ENCODE measurements at places on chromosomes 7 and 10.

DNA sequence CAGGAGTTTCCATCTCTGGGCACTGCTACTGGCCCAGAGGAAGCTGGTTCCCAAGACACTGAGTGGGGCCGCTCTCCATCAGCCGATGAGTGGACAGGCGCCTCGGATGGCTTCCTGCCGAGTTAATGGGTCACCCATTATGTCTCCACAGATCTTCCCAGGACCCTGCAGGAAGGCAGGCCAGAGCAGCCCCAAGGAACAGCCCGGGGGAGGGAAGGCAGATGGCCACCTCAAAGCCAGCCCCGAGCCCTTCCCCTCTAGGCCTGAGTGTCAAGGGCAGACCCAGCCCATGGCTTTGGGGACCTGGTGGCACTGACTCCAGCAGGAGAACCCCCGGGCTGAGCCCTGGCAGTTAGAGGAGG, 3.4 kb upstream of the LFNG start:
- DNase-seq = no peak

DNA sequence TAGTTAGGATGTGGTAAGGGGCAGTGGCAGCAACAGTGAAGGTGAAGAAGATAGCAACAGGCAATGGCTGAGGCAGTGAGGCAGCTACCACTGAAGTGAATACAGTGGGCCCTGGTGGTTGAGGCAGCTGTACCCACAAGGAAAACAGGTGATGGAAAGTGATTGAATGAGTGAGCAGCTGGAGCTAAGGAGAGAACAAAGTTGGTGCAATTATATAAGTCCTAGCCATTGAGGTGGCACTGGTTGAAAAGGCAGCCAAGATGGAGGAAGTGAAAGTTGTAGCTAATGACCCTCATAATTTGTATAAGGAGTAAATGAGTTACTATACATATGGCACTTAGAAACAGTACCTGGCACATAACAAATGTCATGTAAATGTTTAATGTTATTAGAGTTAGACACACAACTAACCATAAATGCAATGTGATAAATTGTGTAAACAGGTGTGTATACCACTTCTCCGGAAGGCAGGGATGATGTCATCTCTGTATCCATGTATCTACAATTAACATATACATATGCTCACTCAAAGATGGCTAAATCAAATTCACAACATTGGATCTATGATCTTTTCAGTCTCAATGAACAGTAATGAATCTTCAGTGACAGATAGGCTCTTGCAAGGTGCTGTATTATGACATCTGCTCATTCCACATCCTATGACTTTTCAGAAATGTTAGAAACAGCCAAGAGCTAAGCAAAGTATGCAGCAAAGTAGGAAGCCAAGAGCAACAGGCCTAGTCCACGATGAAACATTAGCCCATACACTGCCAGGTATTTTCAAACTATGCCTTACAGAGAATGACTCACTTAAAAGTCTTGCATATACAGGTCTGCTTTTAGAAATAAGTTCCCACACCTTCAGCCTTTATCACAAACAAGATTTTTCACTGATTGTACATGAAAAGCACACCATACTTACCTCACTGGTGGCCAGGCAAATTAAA, 10.7 kb downstream of the XPNPEP1 start:
- no peak for DNase-seq

DNA sequence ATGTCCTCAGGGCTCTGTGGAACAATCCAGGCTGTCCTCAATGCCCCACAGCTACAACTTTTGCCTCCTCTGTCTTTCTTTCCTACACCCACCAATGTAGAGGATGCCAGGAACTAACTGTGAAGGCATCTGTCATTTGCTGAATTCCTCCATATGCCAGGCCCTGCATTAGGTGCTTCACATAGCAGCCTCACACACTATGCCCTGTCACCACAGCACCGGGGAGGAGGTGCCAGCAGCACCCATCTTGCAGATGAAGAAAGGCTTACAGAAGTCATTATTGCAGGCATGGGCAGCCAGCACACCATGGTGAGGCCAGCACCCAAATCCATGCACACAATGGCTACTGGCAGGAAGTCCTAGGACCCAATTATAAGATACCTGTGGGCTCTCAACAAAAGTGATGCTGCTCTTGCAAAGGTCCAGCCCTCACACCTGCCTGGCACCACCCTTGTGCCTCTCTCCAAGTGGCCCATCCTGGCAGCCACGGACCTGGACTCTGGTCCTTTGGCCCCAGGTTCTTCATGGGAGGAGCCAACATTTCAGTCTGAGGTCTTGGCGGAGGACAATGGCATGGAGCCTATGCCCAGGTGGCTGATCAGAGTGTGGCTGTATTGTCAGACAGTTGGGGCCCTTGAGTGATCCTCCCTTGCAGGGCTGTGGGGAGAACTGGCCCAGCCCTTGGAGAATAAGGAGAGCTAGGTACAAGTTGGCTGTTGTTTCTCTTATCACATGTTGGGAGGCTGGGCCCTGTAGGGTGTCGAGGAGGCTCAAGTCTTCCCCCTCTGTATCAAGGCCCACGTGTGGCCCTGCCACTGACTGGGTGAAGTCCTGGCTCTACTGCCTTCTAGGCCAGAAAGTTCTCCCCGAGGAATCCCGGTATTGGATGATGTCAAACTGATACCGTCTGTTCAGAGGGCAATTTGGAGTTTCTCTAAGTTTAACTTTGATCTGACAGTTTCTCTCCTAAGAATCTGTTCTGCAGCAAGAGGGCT, 14.4 kb upstream of the MYL7 start:
- no peak for DNase-seq

DNA sequence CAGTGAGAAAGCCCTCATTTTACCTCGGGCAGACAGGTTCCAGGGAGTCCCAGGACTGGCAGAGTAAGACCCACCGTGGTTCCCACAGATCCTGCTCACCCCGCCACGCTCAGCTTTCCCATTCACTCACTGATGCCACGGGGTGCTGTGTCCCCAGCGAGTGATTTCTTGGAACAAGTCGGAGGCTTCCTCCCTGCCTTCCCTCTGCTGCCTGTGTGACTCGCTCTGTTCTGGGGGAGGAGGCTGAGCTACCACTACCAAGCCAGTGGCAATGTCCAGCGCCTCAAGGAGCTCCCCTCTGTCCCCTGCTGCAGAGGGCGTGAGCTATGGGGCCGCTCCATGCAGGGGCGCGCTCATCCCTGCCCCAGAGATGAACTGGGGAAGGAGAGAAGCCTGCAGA, 12.6 kb downstream of the IL15RA start:
- no peak for DNase-seq

DNA sequence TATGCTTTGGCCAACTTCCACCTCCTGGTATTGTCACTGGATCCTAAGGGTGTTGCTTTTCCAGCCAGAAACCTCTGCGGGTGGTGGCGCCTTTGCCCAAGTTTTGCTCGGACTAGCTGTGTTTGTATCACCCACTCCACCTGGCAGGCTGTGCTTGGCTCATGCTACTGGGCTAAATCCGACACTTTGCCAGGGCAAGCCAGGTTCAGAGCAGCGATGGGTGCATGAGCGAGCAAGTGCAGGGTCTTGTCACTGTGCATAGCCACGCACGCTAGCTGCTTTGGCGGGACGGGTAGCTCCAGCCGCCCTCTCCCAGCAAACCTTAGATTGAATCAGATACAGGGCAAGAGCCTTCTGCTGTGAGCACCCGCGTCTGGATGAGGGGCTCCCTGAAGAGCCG, 737.5 kb downstream of the PCDH15 start:
- DNase-seq = no peak

- no peak for DNase-seq
These were observed 465.0 kb upstream of the KLF6 start for GRCh38 chr10:4249841-4250586.

DNA sequence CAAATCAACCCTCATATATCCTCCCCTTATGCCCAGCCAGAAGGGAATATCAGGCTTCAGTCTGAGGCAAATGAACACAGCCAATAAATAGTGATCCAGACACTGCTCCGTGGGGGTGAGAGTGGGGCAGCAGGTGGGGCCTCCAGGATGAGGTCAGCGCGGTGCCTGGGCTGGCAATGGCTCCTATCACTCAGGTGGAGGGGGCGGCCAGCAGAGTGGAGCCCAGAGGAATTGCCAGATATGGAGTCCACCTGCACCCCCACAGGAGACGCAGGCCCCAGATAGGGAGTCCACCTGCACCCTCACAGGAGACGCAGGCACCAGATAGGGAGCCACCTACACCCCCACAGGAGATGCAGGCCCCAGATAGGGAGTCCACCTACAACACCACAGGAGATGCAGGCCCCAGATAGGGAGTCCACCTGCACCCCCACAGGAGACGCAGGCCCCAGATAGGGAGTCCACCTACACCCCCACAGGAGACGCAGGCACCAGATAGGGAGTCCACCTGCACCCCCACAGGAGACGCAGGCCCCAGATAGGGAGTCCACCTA, 78.0 kb upstream of the PPP2R2D start:
- DNase-seq = no peak

DNA sequence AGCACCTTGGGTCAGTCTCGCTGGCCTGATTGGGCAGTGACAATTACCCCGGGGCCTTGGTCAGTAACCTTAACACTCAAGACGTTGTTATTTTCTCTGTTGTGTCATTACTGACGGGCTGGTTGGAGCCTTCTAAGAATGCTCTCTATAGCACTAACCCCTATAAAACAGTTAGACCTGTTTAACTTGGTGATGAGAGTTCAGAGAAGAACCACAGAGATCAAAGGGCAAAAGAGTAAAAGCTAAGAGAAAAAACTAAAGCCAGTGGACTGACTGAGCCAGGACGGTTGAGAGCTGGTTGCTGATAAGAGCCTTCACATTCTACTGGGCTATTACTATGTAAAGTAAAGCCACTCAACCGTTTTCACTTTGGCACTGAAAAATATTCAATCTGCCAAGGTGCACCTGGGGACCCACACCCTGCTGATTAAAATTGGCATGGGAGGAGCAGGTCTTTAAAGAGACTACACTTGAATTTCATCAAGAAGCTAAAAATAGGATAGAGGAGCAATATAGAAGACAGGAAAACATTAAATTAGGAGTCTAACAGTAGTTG, 13.6 kb upstream of the ITGB1 start:
- no peak for DNase-seq

- no peak for DNase-seq
These were observed 11.5 kb downstream of the EGFR start for GRCh38 chr7:55030314-55030713.

DNA sequence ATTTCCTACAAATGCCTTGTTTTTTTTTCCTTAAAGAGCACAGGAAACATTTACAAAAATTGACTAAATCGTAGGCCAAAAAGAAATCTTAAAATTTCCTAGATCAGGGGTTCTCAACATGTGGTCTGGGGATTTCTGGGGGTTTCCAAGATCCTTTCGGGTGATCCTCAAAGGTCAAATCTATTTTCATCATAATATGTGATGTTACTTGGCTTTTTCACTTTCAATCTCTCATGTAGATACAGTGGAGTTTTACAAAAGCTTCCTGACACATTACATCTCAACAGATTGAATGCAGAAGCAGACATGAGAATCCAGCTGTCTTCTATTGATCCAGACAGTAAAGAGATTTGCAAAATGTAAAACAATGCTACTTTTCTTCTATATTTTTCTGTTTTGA, 497.3 kb downstream of the INHBA start:
- DNase-seq = no peak

- DNase-seq = no peak
These were observed 17.7 kb downstream of the GATA3 start for GRCh38 chr10:8072211-8072610.

GRCh38 chr7:83586281-83586680, 62.7 kb downstream of the SEMA3E start:
- DNase-seq = no peak

GRCh38 chr10:104232613-104233102, 494 bp upstream of the CFAP43 start:
- no peak for DNase-seq

DNA sequence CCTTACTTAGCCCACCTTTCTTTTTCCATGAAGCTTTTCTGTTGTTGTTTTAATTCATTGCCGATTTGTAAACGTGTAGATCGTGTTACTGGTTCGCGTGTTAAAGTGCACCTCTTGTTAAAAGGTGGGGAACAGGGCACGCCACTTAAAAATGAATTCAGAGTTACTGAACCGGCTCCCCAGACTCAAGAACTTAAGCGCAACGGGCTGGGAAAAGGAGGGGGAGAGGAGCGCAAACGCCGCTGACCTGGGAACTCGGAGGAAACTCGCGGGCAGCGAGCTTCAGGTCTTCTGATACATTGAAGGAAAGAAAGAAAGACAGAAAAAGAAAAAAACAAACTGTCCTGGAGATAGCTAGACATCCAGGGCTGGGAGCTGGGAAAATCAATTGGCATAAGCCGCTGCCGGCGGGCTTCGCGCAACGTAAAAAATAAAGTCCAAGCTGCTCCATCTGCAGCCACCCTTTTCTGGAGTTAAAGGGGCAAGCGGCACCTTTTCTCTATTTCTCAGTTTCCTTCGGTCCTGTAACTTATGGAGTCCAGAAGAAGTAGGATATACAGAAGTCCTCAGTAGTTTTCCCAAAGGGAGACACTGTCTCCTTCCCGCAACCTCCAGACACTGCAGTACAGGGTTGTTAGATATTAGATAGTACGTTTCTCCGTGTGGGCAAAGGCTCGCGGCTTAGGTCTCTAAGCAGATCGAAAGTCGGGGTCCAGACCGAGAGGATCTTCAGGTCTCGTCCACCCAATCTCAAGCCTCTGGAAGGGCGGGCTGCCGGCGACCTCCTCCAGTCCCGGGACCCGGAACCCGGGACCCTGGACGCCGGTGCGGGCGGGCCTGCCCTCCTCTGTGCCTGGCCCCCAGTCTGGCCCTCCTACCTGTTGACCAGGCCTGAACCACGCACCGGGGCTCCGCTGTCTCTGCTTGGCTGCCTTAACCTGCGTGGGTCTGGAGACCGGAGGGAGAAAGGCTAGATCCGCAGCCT, 1.8 kb upstream of the DLX6 start:
- no peak for DNase-seq

- DNase-seq = no peak
These were observed 5.3 kb upstream of the OLAH start for GRCh38 chr10:15038416-15038815.

DNA sequence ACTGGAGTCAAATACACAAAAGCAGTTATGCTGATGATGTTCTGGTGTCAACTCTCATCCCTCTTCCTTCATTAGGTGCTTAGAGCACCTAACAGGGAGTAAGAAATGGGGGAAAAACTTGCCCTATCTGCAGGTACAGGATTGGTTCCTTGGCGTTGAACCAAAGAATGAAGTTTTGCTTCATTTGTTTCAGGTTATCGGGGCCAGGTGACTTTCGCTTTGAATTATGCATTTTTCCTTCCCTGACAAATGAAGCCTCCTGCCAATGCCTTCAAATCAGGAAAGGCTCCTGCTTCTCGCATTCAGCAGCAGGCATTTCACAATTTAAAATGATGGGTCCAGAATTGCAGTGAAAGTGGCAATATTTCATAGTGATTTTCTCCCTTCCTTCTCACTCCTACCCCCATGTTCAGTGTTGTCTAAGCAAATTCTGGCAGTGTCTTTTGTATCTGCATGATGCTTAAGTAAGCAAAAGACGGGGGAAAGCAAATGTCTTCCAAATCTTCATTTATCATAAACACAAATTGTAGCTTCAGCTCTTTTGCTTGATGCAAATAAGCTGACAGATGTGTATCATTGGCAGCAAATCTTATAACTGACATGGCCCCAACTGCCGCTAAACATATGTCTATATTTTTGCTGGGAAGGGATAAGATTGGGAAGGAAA, 29.4 kb downstream of the DNAJB9 start:
- no peak for DNase-seq

GRCh38 chr7:24609059-24609458, 35.8 kb downstream of the PALS2 start:
- DNase-seq = no peak

All from iPS DF 19.7 (cell line).